Activated naive CD4-positive, alpha-beta T cell treated with anti-CD3 and anti-CD28 coated beads, Interleukin-2, amount 10 ng/mL, durations not matched to agents 7 days and 5 days (primary cell): ENCODE measurements at places on chromosomes 12 and 14.

GRCh38 chr14:68665131-68665530, 127.7 kb downstream of the ZFP36L1 start:
- H3K4me3 ChIP-seq: no peak overlapping the region
- no peak for DNase-seq
- peaks cover 19% of the 10 kb centered on the region for H3K4me1 ChIP-seq
- peaks cover 13% of the 10 kb centered on the region for H3K27me3 ChIP-seq

- H3K27me3 ChIP-seq: peaks cover 61% of the 10 kb centered on the region
- H3K4me3 ChIP-seq: no peak overlapping the region
- no peak overlapping the region for H3K27ac ChIP-seq
- H3K4me1 ChIP-seq: no peaks in the 10 kb centered on the region
Observed at GRCh38 chr14:101402936-101403660, 158.2 kb upstream of the DIO3 start.

GRCh38 chr12:56230432-56231183, 757 bp downstream of the SLC39A5 start:
- H3K4me3 ChIP-seq: no peak overlapping the region
- no peaks in the 10 kb centered on the region for H3K27me3 ChIP-seq
- DNase-seq: no peak
- peaks cover 7% of the 10 kb centered on the region for H3K4me1 ChIP-seq

DNA sequence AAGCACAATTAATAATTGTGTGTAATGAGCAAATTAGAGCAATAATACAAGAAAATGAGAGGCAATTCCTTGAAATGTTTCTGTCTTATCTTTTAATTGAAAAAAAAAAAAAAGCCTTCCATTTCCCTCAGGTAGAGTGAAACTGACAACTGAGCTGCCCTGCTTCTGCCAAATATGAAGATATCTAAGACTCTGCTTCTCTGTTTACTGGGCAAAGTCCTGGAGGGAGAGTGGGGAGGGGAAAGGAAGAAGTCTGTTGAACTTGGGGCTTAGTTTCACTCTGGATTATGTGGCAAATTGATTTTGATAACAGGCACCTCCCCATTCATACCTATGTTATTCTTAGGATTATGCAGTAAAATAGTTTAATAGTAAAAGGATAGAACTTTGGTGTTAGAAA, 364.9 kb downstream of the NRXN3 start:
- no peak overlapping the region for H3K27ac ChIP-seq
- no peak for DNase-seq
- H3K4me1 ChIP-seq: no peaks in the 10 kb centered on the region
- H3K4me3 ChIP-seq: no peak overlapping the region
- H3K36me3 ChIP-seq: no peaks in the 10 kb centered on the region

DNA sequence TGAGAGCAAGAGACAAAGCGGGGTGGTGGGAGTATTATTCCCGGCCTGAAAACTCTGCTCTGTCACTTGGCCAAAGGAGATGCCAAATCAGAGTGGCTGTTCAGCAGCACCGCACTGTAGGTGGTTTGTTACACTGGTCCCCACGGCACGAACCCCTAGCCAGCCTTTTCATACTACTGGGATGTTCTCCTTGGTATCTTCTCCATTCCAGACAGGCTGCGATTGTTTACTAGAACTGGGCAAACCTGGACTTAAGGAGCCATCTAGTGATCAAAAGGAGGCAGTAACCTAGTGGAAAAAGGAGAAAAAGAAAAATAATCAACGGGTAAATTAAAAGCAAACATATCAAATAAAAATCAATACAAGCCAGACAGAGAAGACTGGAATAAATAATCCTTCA, 58.9 kb upstream of the TMTC2 start:
- H3K4me3 ChIP-seq: no peak overlapping the region
- H3K27me3 ChIP-seq: no peaks in the 10 kb centered on the region
- no peak for DNase-seq
- no peaks in the 10 kb centered on the region for H3K4me1 ChIP-seq

- DNase-seq: peak; percentile 67
- no peak overlapping the region for H3K27ac ChIP-seq
- peak overlapping the region; percentile 68 for H3K4me3 ChIP-seq
- peaks cover 53% of the 10 kb centered on the region for H3K27me3 ChIP-seq
- peaks cover 8% of the 10 kb centered on the region for H3K4me1 ChIP-seq
Observed at GRCh38 chr12:57865084-57865751, 18.7 kb upstream of the CTDSP2 start.

GRCh38 chr14:60637479-60638315, 11.6 kb downstream of the SIX1 start:
- no peak overlapping the region for H3K4me3 ChIP-seq
- no peak for DNase-seq
- H3K4me1 ChIP-seq: peaks cover 15% of the 10 kb centered on the region
- H3K27me3 ChIP-seq: peaks cover 82% of the 10 kb centered on the region
- no peak overlapping the region for H3K27ac ChIP-seq

- no peaks in the 10 kb centered on the region for H3K27me3 ChIP-seq
- peaks cover 73% of the 10 kb centered on the region for H3K36me3 ChIP-seq
- H3K4me1 ChIP-seq: no peaks in the 10 kb centered on the region
- DNase-seq: no peak
Observed at GRCh38 chr14:95432144-95433093, 84.0 kb downstream of the SYNE3 start.

DNA sequence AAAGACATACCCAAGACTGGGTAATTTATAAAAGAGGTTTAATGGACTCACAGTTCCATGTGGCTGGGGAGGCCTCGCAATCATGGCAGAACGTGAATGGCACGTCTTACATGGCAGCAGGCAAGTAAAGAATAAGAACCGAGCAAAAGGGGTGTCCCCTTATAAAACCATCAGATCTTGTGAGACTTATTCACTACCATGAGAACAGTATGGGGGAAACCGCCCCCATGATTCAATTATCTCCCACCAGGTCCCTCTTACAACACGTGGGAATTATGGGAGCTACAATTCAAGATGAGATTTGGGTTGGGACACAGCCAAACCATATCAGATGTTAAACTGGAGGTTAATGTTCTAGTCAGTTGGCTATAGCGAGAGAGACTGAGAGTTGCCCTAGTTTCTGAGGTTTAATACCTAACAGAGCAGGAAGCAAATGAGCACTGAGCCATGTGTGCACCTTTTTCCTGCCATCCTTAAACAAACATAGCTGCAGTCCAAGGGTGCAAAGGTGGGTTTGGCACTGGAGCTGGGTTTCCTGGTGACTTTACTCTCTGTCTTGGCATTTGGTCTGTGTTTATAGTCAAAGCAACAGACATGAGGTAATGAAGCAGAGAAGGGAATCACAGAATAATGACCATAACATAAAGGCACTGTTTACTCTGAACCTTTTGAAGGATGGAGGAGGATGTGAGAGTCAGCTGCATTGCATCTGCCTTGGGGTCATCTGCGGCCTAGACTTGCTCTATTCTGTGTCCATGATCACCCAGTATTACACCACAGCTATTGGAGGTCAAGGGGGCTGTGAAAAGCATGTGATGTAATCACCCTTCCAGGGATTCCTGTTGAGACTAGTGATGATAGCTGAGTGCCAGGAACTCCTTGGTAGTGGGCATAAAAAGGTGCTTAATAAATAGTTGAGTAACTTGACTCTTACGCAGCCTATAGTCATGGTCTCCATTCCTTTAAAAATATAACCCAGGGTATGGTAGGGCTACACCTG, 83.6 kb upstream of the USP44 start:
- H3K27me3 ChIP-seq: no peaks in the 10 kb centered on the region
- no peak overlapping the region for H3K4me3 ChIP-seq
- no peaks in the 10 kb centered on the region for H3K36me3 ChIP-seq

- DNase-seq: no peak
- peaks cover 49% of the 10 kb centered on the region for H3K36me3 ChIP-seq
- no peaks in the 10 kb centered on the region for H3K27me3 ChIP-seq
- no peak overlapping the region for H3K4me3 ChIP-seq
- no peak overlapping the region for H3K27ac ChIP-seq
- H3K4me1 ChIP-seq: peaks cover 70% of the 10 kb centered on the region
Observed at GRCh38 chr12:57105011-57105753, 6.0 kb downstream of the STAT6 start.

DNA sequence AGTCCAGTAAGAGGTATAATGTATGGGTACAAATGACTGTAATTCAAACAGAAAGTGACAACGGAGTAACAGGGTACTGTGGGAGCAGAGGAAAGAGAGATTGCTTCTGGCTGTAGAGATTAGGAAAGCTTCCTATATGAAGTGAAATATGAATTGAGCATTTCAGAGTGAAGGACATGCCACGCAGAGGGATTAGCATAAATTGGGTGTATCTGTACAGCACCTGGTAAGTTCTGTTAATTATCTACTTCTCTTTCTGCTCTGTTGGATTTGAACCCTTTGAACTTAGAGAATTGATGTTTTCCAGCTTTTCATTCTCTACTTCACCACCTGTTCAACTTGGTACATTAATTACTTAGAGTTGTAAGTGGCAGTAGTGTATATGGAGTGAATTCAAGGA, 8.8 kb downstream of the STK38L start:
- peaks cover 13% of the 10 kb centered on the region for H3K36me3 ChIP-seq
- H3K27ac ChIP-seq: no peak overlapping the region
- H3K4me1 ChIP-seq: peaks cover 3% of the 10 kb centered on the region
- no peaks in the 10 kb centered on the region for H3K27me3 ChIP-seq

GRCh38 chr12:132436791-132437251, 53.1 kb upstream of the FBRSL1 start:
- H3K4me3 ChIP-seq: no peak overlapping the region
- H3K36me3 ChIP-seq: no peaks in the 10 kb centered on the region
- no peak for DNase-seq
- peaks cover 53% of the 10 kb centered on the region for H3K4me1 ChIP-seq
- peaks cover 32% of the 10 kb centered on the region for H3K27me3 ChIP-seq

- peak; percentile 4 for DNase-seq
- H3K4me3 ChIP-seq: no peak overlapping the region
- H3K27me3 ChIP-seq: peaks cover 84% of the 10 kb centered on the region
Observed at GRCh38 chr14:76326918-76327689, 48.8 kb upstream of the ESRRB start.
